ENCODE measurements at places on chromosomes 5 and 9.

DNA sequence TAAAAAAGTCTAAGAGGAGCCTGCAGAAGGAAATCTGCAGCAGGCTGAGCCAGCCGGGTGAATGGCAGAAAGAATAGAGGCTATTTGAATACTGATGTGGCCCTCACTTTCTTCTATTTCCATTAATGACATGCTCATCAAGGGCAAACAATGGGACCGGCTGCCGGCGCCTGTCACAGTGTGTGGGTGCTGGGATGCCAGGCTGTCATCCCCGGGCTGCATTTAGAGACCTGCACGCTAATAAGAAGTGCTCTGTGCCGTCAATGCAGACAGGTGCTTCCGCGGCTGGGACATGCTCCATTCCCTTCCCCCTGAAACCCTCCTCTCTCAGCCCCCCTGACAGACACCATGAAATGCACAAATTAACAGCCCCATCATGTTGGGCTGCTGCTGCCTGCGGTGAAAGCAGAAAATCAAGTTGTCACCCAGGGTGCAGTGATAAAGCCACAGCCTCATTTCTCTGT lies 217.7 kb upstream of the TBCA start:
- no peak for DNase-seq

GRCh38 chr9:9079473-9079872 lies 1279.9 kb upstream of the DMAC1 start:
- no peak for DNase-seq

DNA sequence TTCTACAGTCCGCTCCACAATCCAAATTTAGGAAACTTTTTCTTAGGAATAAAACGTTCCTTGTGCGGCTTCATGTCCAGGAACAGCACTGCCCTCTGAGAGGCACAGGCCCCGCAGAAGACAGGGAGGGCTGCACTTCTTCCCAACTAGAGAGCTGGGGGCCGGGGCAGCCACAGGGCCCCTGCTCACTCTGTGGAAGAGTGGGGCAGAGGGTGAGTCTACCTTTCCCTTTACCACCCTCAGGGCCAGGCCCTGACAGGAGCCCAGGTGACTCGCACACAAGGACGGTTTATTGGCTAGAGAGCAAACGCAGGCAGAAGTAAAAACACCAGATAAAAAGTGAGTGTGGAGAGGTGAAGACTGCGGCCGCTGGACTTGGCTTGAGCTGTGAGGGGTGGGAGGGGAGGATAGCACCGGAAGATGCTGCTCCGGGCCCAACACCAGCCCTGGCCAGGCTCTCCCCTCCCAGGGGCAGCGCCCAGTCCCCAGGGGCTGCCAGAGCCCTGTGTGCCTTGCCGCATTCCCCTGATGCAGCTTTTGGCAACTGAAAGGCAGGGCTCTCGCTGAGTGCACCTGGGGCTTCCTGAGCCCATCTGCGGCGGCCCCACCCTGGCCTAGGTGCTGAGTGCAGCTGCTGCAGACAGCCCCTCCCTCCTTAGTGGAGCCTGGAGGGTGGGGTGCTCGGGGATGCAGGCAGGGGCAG lies 20.2 kb downstream of the SH3GLB2 start:
- no peak for DNase-seq

DNA sequence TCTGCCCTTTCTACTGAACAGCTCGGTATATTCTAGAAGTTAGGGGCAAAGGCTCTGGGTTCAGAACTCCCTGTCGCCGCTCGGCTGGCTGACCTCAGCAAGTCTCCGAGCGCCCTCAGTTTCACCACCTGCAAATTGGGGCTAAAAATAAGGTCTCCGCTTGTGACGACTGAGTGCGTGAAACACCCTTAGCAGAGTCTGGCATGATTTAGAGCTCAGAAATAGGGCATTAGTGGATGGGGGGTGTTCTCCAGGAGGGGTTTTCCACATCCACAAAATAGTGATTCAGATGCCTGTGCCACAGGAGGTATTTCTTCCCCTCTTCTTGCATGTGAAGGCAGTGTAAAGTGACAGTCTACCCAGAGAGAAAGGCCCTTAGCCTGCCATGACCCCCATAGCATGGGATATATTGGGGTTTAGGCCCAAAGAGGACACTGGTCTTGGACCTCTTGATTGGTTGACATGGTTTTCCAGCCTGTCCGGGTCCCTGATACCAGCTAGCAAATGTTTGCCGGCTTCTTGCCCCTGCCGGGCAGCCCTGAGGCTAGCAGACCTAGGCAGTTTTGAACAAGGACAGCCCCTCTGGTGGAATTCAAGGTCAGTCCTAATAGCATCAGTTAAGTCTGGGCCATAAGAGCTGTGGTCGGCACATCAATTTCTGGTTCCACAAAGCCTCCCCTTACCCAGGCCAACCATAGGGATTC lies 1.4 kb downstream of the ERGIC1 start:
- no peak for DNase-seq

- DNase-seq = no peak
Measured at GRCh38 chr9:100285601-100286000, 67.1 kb downstream of the TEX10 start.

DNA sequence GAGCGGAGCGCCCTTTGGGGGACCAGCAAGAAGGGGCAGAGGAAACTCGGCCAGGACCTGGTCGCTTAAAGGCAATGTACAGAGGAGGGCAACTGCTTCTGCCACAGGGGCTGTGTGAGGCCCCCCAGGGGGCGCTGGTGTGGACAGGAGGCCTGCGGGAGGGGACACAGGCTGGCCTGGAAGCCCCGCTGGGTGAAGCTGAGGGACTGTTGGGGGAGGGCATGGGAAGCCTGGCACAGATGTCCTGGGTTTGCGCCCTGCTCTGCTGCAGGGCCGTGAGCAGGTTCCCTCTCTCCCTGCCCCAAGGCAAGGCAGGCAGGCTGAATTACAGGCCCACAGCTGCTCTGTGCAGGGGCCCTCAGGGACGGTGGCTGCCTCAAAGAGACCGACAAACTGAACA lies 5.4 kb downstream of the MED22 start:
- no peak for DNase-seq

GRCh38 chr5:40124367-40124766 lies 555.3 kb upstream of the PTGER4 start:
- DNase-seq = no peak

DNA sequence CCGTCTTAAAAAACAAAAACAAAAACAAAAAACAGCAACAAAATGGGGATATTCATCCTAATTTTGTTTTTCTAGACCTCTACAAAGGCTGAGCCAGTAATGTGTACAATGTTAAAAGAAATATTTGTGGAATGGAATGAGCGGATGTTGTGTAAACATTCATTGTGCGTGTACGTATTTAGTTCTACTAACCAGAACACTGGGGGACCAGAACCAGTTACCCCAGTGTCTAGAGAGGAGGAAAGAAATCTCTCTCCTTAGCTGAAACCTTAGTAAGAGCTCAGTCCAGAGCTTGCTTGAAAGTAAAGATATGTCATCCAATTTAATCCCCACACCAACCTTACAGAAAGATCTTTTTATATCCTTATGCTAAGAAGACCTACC lies 106.7 kb upstream of the CPEB4 start:
- no peak for DNase-seq

GRCh38 chr5:169970911-169971765 lies 9.2 kb downstream of the INSYN2B start:
- no peak for DNase-seq

GRCh38 chr5:119792161-119792799 lies 162.9 kb downstream of the FAM170A start:
- no peak for DNase-seq

DNA sequence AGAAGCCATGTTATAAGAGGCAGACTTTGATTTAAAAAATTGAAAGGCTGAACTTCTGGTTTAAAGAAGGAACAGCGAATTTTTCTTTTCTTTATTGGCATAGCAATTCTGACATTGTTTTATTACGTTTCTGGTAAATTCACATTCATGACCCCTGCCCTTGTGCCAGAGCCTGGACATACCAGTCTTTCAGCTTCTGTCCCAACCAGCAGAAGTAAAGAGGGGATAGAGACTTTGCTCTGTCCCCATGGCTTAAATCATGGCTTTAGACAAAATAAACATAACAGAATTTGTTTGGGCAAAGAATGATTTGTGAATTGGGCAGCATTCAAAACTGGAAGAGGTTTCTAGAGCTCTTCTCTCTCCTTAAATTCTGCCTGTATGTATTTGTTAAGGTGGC lies 15.3 kb downstream of the CAST start:
- no peak for DNase-seq

DNA sequence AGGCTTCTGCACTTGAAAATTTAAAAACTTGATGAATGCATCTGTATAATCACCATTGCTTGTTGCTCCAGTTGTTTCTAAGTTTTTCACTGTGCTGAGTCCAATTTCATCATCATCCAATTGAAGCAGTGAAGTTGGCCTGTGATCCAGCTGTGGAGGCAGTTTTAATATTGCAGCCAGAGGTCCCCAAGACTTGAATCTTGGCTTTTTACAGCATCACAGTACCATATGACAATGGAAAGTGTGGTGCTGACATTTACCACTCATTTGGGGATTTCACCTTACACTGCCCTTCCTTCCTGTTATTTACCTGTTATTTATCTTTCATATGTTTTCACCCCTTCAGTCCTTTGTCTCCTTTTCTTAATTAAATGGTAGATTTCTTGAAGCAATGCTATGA lies 76.2 kb upstream of the SPIN1 start:
- DNase-seq = no peak

GRCh38 chr9:87278971-87279733 lies 218.5 kb upstream of the DAPK1 start:
- no peak for DNase-seq

DNA sequence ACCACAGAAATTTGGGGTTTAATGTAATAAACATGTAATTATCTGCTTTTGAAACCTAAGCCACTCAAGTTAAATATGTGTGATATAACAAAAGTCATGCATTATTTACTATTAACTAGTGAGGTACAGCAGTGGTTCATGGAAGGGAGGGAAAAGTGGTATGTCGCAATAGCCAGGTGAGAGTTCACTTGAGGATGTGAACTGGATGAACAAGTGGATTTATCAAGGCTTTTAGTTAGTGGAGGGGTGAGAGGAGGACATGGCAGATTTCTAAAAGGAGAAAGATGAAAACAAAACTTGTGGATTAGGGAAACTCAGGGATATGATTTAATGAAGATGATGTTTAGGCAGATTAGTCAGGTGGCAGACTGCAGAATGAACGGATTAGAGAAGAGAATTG lies 141.3 kb upstream of the NFIB start:
- no peak for DNase-seq

- no peak for DNase-seq
Measured at GRCh38 chr9:134657666-134658377, 16.2 kb downstream of the COL5A1 start.

DNA sequence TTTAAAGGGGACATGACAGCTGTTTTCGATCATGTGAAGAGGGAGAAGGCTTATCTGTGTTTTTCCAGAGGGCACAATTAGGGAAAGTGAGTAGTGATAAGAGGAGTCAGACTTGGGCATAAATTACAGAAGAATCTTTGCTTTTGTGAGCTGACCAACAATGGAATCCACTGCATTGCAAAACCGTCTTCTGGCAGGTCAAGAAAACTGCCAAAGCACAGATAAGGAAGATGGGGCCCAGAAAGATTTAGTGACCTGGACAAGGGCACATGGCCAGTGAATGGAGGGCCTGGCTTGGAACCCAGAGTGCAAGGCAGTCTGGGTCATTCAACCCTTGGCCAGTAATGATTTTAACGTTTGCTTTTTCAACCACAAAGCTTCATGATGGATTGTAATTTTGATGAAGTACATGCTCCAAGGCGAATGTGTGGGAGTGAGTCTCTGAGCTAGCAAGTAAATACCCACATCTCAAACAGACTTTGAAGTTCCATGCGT lies 153.2 kb upstream of the MAST4 start:
- DNase-seq = no peak

GRCh38 chr5:96434201-96434645 lies 1.2 kb upstream of the PCSK1 start:
- no peak for DNase-seq

DNA sequence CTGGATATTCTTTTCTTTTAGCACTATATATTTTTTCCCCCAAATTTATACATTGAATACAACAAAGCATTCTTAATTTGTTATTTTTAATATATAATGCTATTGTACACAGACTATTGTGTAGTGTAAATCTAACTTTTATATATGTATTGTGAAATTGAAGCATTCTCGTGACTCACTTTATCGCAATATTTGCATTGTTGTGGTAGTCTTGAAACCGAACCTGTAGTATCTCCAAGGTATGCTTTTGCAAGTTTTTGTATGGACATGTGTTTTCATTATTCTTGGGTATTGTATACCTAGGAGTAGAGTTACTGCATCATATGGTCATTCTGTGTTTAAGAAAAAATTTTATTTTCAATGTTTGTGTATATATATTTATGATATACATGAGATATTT lies 49.6 kb downstream of the NSD1 start:
- no peak for DNase-seq

DNA sequence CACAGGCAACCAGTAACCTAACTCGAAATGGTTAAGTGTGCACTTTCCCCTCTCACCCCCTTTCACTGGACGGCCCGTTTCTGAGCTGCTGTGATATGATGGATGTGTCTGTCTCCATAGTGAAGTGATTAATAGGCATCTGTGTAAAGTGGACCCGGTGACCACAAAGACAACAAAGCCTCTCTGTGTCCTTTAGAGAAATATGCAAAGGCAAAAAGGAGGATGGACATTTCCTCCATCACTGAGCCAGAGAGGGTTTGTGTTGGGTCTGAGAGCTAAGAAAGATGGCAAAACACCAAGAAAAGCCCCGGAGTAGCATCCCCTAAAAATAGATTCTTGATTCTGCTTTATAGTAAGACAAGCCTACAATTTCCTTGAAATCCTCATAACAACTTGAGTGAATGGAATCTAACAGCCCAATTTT lies 120.6 kb downstream of the SEMA6A start:
- DNase-seq = no peak

DNA sequence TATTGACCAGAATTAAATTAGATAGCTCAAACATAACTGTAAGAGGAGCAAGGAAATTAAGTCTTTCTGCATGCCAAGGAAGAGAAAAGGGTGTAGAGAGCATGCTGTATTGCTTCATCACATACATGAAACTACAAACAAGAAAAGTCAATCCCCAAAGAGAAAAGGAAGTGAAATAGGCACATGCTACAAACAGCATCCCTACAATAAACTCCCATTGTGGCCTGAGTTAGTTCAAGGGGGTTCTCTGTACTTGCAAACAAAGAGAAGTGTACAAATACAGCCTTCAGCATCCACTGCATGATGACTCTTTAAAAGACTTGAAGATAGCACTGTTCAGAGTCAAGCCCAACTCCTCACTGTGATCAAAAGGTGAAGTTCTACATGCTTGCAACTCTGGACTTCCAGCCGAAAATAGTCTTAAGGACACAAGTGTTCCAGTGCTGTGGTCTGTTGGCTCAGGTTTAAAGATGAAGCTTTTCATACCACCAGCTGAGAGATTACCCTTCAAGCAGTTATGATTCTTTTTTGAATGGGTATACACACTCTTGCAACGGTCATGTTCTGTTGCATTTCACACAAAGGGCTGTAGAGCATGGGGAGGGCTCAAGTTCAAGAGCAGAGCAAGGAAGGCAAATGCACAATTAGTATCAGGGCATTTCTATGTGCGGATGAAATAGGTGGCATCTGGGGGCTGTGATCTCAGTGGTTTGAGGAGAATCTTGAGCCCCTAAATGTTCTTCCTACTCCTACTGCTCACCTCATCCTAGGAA lies 534.5 kb downstream of the EBF1 start:
- no peak for DNase-seq

- DNase-seq = no peak
Measured at GRCh38 chr9:115548609-115549260, 430.8 kb upstream of the TNC start.
